NB4 (cell line): ENCODE measurements at places on chromosomes 12 and 14.
A peak's percentile ranks its signal among the peaks of the same experiment; 100 is the strongest.

DNA sequence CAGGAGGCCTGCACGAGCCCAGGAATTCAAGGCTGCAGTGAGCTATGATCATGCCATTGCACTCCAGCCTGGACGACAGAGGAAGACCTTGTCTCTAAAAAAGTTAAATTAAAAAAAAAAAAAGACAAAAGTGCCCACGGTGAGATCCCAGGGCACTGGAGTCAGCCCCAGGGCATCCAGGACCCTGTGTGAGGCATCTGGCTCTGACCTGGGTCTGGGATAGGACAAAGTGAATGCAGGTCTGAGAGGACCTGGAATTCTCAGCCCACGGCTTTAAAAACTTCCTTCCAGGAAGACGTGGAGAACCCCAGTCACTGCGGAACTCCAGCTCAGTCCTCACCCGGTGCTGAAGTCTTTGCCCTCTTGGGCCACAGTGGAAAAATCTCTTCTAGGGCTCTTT is 33.1 kb downstream of the PHETA1 start:
- no peak for DNase-seq

GRCh38 chr12:67457778-67458665 is 188.9 kb downstream of the CAND1 start:
- DNase-seq, result peak; percentile 40

GRCh38 chr12:131369094-131369845 is 341.6 kb upstream of the SFSWAP start:
- DNase-seq, result no peak

DNA sequence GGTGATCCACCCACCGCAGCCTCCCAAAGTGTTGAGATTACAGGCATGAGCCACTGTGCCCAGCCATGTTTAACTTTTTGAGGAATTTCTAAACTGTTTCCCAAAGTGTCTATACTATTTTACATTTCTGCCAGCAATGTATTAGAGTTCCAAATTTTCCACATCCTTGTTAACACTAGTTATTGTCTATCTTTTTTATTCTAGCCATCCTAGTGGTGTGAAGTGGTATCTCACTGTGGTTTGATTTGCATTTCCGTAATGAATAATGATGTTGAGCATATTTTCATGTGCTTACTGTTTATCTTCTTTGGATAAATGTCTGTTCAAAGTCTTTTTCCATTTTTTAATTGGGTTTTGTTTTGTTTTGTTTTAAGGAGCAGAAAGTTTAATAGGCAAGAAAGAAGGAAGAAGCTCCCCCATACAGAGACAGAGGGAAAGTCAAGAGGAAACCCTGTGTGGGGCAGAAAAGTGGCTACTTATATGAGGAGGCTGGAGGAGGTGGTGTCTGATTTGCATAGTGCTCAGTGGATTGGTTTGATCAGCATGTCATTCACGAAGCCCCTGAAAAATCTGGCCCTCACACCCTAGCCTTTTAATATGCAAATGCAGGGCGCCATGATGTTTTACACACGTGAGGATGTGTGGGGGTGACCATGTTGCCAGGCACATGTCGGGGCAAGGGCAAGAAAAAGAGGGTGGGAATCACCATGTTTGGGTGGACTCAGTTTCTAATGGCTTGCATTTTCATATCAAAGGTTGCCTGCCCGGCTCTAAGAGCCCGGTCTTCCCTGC is 14.9 kb downstream of the TXNRD1 start:
- no peak for DNase-seq

GRCh38 chr14:93744176-93744575 is 44.1 kb downstream of the PRIMA1 start:
- DNase-seq, result no peak
